ENCODE measurements at places on chromosomes 12 and 14.

DNA sequence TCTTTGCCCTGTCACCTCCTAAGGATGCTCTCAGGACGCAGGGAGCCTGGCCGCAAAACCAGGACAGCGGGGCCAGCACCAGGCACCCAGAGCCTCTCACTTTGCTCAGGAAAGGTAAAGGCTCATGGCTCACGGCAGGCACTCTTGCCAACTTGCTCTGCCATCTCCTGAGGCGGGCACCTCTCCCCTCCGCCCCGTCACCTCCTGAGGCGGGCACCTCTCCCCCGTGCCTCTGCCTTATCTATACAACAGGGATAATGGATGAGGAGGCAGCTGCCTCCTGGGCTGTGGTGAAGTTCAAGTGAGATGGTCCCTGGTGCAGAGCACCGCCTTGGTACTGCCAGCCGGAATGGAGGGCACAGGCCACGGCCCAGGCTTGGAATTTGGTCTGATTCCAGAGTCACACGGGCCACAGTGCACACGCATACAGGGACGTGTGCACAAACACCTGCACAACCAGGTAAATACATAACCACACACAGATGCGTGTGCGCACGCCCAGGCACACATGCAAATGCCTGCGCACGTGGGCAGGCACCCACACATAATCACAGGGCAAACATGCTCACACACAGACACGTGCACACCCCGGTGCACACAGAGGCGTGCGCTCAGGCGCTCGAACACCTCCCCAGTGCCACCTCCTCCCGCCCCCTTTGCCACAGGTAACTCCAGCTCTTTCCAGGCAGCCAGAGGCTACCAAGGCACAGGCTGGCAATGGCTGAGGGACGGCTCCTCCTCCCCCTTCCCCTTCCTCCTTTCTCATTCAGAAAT is 11.6 kb downstream of the DEGS2 start:
- DNase-seq = no peak

DNA sequence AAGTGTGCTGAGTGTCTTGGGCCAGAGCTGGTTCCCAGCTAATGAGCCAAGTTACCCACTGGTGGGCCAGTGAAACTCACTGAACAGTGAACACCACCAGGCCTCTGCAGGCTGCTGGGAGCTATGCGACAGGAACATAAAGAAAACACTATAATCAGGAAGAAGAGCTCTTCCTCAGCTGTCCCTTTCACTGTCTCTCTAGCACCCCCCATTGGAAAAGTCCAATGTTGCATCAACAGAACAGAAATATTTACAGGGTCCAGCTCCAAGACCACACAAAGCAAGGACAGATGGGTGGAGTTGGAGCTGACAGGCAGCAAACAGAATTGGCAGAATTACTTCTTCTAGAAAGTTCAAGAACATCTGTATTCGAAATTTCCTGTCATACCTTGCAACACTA is 903.6 kb upstream of the TMEM132C start:
- DNase-seq = no peak

GRCh38 chr14:85071447-85071846 is 458.5 kb upstream of the FLRT2 start:
- DNase-seq = no peak

DNA sequence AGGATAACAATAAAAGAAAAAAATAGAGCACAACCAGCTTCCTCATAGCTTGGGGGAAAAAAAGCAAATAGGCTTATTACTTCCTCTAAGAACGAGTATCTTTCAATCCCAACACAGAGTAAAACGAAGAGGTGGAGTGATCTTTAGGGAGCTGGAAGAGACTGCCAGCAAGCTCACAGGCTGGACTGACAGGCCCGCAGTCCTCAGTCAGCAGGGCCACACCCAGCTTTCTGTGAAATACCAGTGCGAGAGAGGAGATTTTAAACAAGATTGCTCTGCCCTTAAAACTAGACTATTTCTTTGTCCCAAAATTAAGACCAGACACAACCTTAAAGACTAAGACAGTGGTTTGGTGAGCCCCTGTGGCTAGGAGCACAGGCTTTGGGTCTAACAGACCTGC is 32.9 kb downstream of the SETD3 start:
- DNase-seq = no peak

- no peak for DNase-seq
Observed at GRCh38 chr12:25482625-25483024, 70.5 kb downstream of the LMNTD1 start.

DNA sequence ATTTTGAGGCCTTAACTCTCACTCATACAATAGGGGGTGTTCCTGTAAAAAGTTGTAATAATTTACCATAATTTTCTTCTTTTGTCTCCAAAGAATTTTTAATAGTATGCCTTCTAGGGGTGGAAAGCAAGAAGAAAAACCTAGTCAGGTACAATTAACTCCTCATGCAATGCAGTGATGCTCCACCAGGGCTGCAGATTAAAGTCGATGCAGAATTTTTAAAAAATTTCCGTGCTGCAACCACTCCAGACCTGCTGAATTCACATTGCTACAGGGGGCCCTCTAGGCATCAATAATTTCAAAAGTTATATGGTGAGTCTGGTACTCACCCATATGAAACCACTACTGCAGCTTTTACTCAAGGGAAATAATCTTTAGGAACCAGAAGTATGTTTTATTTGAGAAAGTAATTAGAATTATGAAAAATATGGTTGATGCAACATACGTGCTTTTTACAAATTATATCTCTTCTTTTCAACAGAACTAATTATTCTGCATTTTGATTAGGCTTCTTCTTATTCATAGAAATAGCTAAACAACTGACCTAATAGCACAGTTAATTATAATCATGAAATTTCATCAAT is 353.2 kb downstream of the BCAT1 start:
- peak; percentile 5 for DNase-seq

- DNase-seq = no peak
Observed at GRCh38 chr14:95741781-95742180, 27.9 kb upstream of the TCL1A start.

DNA sequence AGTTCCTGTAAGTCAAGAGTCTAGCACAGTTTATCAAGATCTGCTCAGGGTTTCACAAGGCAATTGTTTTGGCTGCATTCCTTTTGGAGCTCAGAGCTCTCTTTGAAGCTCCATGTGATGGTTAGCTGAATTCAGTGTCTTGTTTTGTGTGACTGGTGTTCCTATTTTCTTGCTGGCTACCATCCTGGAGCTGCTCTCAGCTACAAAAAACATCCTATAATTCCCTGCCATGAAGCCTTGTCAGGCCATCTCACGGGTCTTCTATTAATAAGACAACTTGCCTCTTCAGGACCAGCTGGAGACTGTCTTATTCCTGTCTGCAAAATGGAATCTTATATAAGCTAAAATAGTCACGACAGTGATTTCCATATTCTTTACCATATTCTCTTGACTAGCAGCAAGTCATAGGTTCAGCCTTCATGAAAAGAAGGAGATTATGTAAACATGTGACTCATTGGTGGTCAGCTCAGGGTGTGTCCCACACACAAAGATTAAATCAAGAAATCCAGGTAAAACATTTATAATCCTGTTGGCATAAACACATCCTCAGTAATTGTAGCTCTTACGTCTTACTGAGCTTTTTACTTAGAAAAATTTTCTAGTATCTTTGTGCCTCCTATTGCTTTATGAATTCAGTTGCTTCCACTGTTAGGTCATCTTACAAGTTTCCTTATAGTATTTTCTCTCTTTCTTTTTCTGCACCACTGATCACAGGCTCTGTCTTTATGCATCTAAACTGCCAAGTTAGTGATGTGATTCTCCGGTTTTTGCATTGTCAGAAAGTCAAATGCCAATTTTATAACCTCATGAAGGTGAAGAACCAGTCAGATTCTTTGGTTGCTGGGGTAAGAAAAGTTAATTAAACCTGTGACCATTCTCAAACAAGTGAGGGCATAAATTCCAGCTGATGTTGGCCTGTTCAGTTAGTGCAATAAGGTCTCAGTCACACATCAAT is 378.5 kb upstream of the MGAT4C start:
- no peak for DNase-seq
